GF-D8 (cell line): ENCODE measurements at places on chromosomes 1 and 21.

DNA sequence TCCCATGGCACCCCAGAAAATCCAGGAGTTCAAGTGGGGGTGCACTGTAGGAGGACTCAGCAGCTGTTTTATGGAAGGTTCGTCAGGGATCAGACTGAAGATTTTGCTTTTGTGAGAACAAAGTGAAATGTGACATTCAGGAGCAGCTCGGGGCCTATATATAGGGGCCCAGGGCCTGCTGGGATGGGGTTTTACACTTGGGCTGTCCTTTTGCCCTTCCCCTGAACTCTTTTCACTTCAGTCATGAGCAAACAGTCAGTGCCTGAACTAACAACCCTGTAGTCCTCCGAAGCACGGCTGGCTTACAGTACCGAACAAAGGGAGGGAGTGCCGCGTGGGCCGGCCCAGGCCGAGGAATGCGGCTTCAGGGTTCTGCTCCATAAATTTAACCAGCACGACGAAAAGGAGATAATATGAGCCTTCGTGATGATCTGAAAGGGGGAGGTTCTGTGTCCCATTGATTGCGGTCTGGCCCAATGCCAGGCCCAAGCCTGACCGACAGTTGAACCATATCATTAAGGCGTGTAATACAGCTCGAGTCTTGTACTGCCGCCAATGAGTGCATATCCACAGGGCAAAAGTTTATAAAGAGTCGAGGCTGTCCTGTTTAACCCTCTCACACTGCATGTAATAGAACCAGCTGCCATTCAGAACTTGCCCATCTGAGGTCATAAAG is 139.9 kb downstream of the DHRS3 start:
- peak; percentile 10 for DNase-seq

DNA sequence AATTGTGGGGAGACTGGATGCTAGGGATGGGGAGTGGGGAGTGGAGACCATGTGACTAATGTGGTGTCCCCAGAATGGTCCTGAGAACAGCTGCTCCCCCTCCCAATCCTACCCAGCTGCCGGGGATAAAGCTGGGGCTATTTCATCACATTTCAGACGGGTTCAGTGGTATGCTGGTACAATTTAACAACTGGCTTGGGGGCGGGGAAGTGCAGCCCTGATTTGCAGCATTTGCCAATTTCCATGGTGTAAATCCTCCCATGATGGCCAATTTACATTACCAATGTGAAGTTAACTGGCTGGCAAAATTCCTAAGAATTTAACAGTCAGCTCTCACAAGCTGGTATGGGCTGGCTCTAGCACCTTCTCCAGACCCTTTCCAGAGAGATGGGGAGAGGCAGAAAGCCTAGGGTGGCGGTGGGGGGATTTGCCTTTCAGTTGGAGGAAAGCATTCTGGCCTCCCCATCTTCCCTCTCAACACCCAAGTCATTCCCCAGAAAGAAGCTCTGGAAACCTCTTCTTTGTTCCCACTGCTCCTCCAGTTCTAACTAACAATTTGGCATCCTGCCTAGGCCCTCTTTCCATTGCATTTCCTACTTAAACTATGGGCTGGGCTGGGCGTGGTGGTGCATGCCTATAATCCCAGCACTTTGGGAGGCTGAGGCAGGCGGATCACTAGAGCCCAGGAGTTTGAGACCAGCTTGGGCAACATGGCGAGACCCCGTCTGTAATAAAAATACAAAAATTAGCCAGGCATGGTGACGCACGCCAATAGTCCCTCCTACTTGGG is 11.3 kb upstream of the ADGRB2 start:
- no peak for DNase-seq

GRCh38 chr1:30253807-30254440 is 469.5 kb downstream of the MATN1 start:
- no peak for DNase-seq

DNA sequence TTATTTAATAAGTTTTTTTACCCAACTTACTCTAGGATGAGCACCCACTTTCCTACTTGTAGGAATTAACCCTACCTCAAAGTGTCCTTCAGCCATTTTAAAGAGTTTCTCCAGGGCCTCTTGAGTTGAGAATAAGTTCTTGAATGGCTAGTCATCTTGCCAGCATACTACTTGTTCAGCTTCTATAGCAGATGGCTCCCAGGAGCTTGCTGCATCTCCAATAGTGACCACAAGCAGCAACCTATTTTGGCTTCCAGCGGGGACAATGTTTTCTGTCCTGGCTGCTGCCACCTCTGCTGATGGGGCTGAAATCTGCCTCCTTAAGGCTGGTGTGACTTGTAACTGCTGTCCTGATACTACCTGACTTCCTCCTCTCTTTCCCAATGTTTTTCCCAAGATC is 20.8 kb upstream of the PIK3R3 start:
- DNase-seq: no peak

GRCh38 chr1:176098560-176098959 is 108.5 kb downstream of the COP1 start:
- DNase-seq: no peak

DNA sequence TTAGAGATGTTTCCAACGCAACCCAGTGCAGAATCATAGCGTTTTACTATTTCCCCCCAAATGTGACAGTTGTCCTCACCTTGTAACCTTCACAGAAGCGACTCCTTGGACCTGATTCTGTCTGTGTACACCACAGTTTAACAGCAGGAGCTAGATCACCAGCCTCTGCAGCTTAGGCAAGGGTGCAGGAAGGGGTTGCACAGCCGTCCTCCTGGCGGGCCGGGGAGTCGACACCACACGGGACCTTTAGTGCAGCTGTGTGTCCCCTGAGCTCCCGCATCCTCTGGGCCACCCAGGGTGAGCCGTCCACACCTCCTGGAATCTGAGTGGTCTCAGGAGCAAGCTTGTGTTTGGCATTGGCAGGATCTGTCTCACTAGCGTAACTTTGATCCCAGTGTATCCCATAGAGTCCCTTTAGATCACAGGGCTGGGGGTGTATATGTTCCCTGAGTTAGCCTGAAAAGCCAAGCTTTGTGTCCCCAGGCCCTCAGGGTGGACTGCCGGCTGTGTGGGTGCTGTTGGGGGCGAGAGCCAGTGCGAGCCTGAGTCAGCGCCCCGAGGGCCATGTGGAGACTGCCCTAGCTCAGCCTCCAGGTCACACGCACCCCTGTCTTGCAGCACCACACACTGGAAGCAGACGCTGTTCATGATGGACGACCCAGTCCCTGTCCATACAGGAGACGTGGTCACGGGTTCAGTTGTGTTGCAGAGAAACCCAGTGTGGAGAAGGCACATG is 27.5 kb downstream of the PRMT2 start:
- no peak for DNase-seq

- no peak for DNase-seq
Measured at GRCh38 chr1:238191170-238191569, 300.4 kb upstream of the ZP4 start.

DNA sequence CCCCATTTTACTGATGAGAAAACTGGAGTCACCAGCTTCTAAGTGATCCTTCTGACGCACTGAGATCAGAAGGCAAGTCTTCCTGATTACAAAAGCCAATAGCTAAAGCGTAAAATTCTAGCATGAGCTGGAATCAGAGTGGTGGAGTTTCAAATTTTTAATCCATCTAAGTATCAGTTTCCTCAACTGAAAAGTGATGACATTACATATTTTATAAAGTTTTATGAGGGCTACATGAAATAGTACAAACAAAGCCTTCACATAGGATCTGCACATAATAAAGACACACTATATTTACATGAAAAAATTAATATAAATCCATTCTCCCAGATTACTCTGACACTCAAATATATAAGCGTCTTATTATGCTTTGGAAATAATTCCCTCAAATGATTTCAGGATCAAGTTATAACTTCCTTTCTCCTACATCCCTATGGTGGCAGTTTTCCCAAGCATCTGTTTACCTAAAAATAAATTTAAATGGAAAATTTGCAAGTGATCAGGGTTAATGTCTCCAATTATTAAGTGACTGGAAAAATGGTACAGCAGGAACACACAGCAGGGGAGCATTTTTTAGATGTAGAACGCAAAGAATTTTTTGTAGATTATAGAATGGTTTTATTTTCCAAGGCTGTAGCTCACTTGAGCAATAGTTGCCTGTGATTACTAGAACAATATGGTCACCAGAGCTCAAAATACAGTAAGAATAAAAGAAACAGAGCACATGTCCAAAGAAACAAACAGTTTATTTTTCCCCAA is 490.4 kb upstream of the C1orf87 start:
- no peak for DNase-seq

- DNase-seq: no peak
Measured at GRCh38 chr1:37197411-37197810, 163.1 kb upstream of the GRIK3 start.

DNA sequence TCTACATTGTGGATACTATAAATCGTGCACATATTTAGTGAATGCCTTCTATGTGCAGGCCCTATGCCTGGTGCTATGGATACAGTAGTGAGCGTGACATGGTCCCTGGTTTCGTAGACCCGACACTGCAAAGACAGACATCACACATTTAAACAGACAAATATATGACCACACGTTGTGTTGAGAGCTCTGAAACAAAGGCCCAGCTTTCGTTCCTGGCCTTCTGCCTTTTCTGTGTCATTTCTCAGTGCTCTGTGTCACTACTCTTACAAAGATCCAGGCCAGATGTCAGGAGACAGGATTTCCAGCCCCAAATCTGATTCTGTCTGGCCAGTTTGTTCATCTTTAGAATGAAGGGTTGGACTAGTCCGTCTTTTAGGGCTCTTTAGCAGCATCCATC is 19.3 kb upstream of the TRABD2B start:
- DNase-seq: no peak

DNA sequence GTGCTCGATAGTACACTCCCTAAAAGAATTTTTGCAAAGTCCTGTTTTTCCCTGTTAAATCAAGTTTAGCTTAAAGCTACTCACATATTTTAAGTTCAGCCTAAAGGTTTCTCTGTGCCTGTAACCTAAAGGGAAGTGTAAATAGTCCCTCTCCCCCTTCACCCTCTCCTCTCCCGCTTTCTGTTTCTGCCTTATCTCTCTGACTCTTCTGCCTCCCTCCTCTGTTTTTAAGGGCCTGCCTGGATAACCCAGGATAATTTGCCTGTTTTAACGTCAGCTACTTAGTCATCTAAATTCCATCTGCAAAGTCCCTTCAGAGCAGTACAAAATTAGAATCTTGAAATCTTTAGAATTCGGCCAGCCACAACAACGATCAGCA is 92.6 kb downstream of the NID1 start:
- no peak for DNase-seq

DNA sequence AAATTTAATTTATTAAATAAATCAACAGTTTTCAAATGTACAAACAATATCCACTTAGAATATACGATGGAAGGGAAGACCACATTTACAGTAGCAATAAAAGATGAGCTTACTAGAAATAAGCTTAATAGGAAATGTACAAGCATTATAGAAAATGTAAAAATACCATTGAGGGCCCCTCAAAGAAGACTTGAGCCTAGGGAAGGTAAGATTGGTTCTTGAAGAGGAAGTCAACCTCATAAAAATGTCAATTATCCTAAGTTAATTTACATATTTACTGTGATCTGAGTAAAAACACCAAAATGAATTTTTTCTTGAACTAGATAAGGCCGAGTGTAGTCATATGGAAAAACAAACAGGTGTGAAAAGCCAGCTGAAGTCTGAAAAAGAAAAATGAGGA is 39.7 kb upstream of the TRIM67 start:
- DNase-seq: no peak

DNA sequence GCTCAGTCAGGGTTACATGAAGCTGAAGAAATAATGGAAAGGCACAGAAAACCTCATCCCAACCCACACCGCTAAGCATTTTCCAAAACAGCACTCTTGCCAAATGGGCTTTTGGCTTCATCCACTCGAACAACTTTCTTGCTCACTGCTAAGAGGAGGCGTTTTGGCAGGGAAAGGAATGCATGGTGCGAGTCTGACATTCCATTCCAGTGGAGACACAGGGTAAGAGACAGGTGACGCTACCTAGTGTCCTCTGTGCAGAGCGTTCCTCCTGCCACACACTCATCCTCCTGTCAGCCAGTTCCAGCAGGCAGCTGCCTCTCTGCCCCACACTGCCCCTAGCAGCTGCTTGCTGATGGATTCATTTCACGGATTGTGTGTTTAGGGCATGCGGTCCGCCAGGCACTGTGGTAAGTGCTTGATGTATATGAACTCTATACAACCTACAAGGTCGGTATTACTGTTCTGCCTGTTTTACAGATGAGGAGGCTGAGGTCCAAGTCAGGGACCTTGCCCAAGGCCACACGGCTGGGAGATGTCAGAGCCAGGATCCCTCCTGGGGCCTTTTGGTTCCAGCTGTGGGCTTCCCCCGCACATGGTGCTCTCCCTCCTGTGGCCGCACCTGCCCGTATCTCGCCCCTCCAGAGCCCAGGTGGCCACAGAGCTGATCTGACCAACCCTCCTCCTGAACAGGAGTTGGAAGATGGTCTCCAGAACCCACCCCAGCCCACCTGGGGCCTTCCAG is 25.7 kb upstream of the BACE2 start:
- no peak for DNase-seq
